Stimulated activated CD4-positive, alpha-beta T cell treated with anti-CD3 and anti-CD28 coated beads, Interleukin-4, amount 100 ng/mL, for 4 hours (primary cell): ENCODE measurements at places on chromosomes 12 and 14.

GRCh38 chr14:100078997-100079725, 13.9 kb downstream of the EVL start:
- peak; percentile 48 for DNase-seq

GRCh38 chr12:59858508-59859170, 262.8 kb downstream of the SLC16A7 start:
- no peak for DNase-seq

DNA sequence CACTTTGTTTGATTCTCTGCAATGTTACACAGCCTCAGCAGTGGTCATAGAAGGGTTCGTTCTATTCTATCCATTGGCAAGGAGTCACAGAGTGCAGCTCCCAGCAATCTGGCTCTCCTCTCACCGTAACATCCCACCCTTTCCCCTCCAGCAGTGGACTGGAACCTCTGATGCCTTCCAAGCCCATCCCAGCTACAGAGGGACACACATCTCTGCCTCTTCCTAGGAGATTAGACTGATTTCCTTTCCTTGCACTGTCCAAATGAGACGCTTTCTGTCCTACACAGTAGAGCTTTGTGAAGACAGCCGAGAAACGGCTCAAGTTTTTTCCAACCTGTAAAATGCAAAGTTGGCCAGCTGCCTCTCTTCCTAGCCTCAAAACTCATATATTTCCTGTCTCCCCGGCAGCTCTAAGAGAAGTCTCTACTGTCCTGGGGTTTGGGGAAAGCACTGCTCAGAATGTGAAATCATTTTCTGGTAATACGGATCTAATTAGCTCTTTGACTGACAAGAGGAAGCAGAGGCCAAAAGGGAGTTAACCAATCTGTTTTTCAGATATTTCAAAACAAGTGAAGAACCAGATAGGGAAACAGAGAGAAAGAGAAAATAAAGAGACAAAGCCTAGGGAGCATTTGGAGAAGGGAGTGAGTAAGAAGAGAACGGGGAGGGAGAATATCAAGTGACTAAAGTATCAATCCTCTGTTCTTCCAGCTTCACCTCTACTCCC, 516 bp downstream of the NINJ2 start:
- no peak for DNase-seq

DNA sequence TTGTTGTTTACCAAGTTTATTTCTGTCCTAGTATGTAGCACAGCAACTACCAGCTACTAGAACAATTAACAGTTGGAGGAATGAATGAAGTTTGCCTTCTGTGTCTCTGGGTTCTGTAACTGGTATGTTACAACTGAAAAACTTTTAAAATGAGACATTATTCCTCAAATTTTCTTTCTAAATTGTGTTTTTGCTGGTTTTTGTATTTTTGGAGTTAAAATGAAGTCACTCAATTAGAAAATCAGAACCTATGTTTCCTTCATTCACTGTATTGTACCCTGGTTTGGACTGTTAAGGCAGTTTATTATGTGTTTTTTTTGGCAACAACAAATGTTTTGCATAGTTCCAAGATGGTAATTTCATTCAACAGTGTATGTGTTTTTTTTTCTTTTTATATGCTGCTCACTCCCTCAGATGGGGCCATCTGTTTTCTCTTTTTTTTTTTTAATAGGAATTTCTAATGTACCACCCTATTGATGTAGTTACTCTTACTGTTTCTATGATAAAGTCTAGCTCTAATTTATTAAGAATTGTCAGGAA, 30.2 kb upstream of the EVL start:
- no peak for DNase-seq

DNA sequence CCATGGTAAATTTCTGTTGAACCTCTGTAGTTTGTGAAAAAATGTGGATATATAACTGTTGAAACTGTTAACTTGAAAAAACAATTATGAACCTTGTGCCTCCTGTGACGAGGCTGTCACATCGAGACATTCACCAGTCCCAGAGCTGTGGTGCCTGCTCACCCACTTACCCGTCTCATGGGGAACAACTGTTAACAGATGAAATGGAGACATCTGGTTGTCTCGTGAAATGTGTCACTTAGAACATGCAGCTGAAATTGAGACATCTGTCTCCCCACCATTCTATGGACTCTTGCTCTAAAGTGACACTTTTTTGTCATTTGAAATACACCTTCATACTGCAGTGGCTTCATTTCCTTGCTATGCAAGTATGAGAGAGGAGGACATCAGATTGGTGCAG, 240.6 kb downstream of the GXYLT1 start:
- no peak for DNase-seq

DNA sequence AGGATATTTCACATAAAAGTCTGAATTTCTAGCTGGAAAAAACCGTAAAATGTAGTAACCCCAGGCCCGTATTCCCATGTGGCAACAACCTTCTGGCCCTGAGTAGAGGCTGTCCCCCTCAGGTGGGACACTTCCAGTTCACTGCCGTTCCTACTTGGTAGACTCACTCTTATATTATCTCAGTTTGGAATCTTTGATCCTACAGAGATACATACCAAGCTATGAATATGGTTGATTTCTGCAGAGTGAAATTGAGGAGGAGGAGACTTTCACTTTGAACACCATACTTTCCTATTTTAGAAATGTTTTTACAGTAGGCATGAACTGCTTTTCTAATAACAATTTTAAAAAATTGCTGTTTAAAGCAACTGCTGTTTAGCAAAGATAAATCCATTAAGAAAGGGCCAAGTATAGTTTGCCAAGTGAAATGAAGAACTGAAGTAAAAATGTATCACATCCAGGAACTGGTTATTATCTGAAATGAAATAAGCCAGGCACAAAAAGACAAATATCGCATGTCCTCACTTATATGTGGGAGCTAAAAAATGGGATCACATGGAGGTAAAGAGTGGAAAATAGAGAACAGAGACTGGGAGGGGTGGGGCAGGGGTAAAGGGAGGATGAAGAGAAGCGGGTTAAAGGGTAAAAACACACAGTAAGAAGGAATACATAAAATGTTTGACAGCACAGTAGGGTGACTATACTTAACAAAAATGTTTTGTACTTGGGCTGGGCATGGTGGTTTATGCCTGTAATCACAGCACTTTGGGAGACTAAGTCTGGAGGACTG, 92.8 kb upstream of the METAP2 start:
- DNase-seq = no peak
